ENCODE measurements at places on chromosomes 4 and X. TPM values are rescaled to one million over a fixed set of nuclear protein-coding genes. Genes with fewer than 3 reads are reported as not detected.
A peak's percentile ranks its signal among the peaks of the same experiment; 100 is the strongest.

- DNase-seq: no peak
Measured at GRCh38 chr4:37847311-37847884, 20.9 kb downstream of the PGM2 start.

DNA sequence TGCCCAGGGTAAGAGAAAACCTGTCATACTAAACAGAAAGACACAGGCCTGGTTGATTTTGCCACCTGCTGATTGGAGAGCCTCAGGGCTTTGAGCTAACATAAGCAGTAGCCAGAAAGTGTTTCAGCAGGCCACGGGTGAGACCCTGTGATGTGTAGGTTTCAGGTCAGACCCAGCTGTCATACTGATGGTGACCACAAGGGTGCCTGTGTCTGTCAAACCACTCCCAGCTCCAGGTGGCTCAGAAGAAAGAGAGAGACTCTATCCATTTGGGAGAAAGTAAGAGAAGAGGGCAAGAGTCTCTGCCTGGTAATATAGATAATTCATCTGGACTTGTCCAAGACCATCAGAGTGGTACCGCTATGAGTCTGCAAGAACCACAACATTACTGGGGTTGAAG lies 72.8 kb upstream of the NLRP2B start:
- DNase-seq: no peak

- DNase-seq: no peak
Measured at GRCh38 chrX:73647632-73648322, 84.8 kb downstream of the CHIC1 start.

DNA sequence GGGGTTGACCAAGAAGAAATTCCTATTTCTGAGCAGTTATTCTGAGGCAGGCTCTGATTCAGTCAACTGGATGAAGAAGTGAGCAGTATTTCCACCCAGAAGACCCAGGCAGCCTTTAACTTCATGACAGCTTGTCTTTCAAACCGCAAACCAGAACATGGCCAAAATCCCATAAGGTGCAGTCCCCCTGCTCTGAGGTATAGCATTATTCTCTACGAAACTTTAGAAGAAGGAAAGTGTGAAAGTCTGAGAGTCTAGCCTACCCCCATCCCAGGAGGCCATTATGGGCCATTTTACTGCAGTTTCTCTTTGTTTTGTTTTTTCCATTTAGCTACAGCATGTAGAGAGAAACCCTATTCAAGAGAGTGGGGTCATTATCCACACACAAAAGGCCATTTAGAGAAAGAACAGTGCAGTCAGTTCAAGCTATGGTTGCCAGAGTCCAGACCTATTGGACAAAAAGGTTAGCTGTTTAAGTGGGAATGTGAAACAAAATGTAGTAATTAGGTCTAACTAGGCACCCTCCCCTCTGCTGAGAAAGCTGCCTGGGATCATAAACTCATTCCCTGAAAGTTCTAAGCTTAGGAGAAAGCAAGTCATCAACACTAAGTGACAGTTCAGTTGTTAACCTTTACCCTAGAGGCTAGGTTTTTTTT lies 52.1 kb upstream of the RASGEF1B start:
- DNase-seq: no peak

DNA sequence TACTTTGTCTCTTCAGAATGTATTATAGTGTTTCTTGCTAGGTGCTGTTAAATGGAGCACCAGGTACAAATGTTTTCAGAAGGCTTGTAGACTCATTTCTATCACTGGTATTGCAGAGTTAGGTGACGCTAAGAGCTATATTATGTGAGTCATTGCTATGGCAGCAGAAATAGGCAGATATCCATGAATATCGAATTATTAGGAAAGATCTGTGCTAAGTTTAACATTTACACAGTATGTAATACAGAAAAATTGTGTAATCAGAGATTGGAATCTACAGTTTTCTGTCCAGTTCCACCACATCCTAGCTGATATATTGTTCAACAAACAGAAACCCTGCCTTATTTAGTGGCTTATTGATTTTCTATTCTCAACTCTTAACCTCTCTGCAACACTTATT lies 1025.5 kb downstream of the STIM2 start:
- no peak for DNase-seq

GRCh38 chrX:9938516-9938915 lies 28.6 kb upstream of the CLDN34 start:
- no peak for DNase-seq

DNA sequence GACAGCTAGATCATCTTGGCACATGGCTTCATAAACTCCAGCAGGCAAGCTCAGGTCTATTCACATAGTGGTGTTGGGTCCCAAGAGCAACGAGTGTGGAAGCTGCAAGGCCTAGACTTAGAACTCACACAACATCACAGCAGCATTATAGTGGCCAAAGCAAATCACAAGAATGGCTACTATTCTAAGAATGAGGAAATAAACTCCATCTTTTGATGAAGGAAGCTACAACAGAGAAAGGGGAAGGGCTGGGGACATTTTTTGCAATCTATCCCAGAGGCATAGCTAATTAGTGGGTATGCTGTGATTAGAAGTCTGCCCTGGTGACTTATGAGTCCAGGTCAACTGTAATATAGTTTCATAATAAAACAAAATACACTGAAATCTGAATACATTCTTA lies 42.9 kb upstream of the TAB3 start:
- DNase-seq: no peak

GRCh38 chrX:40005292-40006011 lies 92.3 kb downstream of the BCOR start:
- DNase-seq: peak; percentile 14

GRCh38 chr4:165873298-165874071 lies 448 bp downstream of the TLL1 start:
- peak; percentile 24 for DNase-seq

GRCh38 chr4:13483768-13484121 lies 395 bp downstream of the RAB28 start:
- DNase-seq: no peak

- no peak for DNase-seq
Measured at GRCh38 chr4:43990551-43990950, 458.1 kb downstream of the KCTD8 start.

- DNase-seq: peak; percentile 50
Measured at GRCh38 chrX:49053223-49054072, 5.4 kb upstream of the CCDC120 start.

- no peak for DNase-seq
Measured at GRCh38 chr4:150256841-150257730, 178.8 kb downstream of the DCLK2 start.

DNA sequence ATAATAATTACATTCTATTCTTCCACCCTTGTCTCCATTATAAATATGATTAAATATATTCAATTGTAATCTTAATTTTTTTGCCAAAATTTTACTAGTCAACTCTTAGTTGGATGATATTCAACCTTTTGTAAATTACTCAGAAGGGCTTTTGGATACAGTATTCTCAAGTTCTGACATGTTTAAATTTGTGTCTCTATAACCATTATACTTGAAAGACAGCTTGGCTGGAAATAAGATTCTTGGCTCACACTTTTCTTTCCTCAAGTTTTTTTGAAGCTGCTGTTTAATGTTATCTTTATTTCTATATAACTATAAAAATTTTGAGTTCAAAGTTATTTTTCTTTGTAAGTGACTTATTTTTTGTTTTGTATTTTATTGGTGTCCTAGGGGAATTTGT lies 214.4 kb downstream of the ARAP2 start:
- no peak for DNase-seq

GRCh38 chr4:101289306-101289705 lies 58.0 kb downstream of the PPP3CA start:
- no peak for DNase-seq

- DNase-seq: no peak
Measured at GRCh38 chrX:48961585-48962091, 4.2 kb upstream of the OTUD5 start.

GRCh38 chrX:27463187-27463586 lies at the start of gene PPP4R3C:
Gene PPP4R3C (minus strand): TSS chrX:27463341. CDS start chrX:27463296, 45 bp downstream.
- no peak for DNase-seq

DNA sequence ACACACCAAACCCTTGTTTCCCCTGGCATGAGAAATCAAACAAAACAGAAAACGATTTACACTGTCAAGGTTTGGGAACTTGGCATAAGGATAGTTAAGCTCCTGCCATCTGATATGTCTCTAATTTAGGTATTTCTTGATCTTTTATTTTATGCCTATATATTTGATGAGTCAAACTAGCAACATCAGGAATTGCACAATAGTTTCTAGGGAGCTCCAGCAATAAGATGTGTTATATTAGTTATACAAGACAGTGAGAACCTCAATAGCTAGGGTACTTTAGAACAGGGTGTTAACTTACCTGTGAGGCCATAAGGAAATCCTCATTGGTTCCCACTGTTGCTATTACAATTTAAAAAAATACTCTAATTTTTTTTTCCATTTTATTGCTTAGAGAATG lies 474.2 kb downstream of the GBA3 start:
- no peak for DNase-seq

GRCh38 chr4:106898621-106899230 lies 137.4 kb downstream of the DKK2 start:
- DNase-seq: no peak

- DNase-seq: peak; percentile 24
Measured at GRCh38 chr4:156971165-156971675, 379 bp downstream of the PDGFC start.

- DNase-seq: no peak
Measured at GRCh38 chrX:12777670-12778069, 13.5 kb upstream of the PRPS2 start.

- DNase-seq: no peak
Measured at GRCh38 chr4:180455226-180455625, 1788.0 kb upstream of the TENM3 start.

DNA sequence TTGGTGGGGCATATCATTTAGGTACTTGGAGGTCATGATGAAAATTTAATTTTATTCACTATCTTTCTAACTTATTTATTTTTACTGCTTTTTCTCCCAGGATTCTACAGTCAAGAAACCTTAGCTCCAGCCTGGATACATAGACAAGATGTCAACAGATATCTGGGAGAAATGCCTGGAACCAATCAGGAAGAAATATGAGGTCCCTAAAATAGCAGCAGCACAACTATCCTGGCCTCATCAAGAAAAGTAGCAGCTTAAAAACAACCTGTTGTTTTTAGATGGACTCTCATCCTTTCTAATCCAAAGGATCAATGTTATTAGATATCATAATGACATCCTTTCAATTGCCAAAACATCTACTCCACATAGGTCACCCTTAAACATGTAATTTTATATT lies 54.5 kb downstream of the MAOB start:
- no peak for DNase-seq

GRCh38 chrX:20129547-20129946 lies 12.1 kb downstream of the EIF1AX start:
- DNase-seq: no peak

DNA sequence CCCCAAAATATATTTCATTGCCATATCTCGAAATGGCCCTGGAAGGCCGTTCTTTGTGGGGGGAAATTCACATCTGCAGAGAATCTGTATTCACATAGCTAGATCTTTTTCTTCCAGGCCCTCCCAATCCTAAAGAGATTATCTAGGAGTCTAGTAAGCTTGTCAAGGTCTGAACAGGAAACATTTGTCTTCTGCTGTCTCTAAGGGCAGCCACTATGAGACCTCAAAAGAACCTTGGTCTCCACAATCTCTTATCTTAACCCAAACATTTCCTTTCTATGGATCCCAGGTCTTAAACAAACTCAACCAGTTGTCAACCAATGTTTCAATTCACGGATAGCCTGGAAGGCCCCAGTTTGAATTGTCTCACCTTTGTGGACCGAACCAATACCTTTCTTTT lies 45.0 kb downstream of the CRLF2 start:
- no peak for DNase-seq

DNA sequence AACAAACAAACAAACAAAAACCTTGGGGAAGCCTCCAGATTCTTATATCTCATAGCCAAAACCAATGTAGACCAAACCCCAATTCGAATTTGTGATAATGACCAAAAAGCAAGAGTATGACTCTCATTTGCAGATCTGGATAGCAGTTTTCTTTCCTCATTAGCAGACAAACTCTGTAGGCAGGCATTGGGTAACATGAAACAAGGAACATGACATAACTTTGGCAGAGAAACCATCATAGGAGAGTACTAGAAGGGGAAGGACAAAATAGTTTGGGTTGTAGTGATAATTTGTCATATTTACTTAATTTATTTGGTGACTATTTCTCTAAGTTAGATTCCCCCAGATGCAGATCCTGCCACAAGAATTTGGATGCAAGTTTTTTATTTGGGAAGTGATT lies 187.8 kb downstream of the MID1IP1 start:
- DNase-seq: no peak

Gene COL4A6
- 9.8 TPM for total RNA-seq

Gene RENBP
- 7.5 TPM for total RNA-seq

Gene LANCL3
- 0.27 TPM for total RNA-seq

Gene SLC16A2
- total RNA-seq: 6.1 TPM

Gene SPIN2B
- total RNA-seq: 8.4 TPM

Gene SHROOM4
- total RNA-seq: 10.5 TPM

Gene DCAF8L2
- not detected for total RNA-seq

Gene MRPL1
- 50.8 TPM for total RNA-seq

Data from left ventricle myocardium inferior (tissue), 1 donor.